ENCODE measurements at places on chromosomes 11 and 22.

- DNase-seq, result no peak
Measured at GRCh38 chr11:129489249-129489648, 113.6 kb downstream of the BARX2 start.

DNA sequence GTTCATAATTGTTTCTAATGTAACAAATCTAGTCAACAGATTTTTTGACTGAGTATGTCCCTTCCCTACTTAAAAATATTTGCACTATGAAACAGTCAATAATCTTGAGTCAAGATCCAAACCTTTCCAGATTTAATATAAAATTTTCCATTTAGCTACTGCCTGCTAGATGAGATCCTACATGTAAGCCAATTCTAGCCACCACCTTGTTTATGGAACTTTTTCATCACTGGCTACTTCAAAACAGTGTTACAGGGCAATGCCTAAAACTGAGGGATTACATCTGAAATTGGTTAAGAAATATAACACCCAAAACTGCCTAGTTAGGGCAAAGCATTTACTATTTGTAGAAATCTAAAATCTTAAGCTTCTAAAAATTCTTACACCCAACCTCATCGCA lies 10.5 kb upstream of the FUT4 start:
- no peak for DNase-seq

- DNase-seq, result no peak
Measured at GRCh38 chr11:133896028-133896427, 50.7 kb upstream of the SPATA19 start.

GRCh38 chr22:48719978-48720661 lies 1107.6 kb downstream of the BRD1 start:
- no peak for DNase-seq

Measured in right cardiac atrium (tissue), 5 donors.